Suppressor macrophage (primary cell): ENCODE measurements at places on chromosomes 7 and 10.

GRCh38 chr10:117441812-117442443, 66.7 kb upstream of the PDZD8 start:
- DNase-seq = peak; percentile 55

DNA sequence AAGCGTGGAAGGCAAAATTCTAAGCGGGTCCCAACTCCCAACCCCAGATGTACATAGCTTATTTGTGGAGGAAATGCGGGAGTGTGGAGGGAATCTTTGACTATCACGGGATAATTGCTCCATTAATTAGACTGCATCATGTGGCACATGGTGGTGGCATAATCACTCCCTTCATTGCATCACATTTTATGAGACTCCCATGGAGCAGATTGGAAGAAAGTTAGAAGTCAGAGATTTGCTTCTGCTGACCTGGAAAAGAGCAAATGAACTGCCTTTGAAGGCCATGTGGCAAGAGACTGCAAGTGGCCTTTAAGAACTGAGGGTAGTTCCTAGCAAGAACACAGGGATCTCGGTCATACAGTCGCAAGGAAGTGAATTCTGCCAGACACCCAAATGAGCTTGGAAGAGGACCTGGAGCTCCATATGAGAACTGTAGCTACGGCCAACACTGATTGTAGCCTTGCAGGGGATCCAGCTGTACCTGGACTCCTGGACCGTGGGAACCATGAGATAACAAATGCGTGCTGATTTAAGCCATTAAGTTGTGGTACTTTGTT, 37.1 kb upstream of the ITGB1 start:
- DNase-seq = no peak

- no peak for DNase-seq
Measured at GRCh38 chr7:105653441-105654005, 72.2 kb upstream of the EFCAB10 start.

GRCh38 chr7:28661826-28662595, 249.7 kb downstream of the CREB5 start:
- DNase-seq = no peak

DNA sequence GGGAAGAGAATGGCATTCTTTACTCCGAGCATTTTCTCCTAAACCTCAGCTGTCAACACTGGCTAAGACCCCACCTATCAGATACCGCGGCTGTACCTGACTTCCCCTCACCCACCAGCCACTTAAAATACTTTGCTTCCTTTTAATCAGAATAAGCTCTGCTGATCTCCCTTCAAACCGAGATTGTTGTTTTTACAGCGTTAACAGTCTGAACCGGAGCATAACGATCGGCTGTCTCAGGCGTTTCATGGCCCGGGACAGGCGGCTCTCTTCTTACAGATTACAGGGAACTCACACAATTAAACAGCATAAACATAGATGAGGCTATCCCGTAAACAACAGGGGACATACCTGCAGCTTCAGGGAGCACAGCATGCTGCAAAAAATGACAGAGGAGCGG, 174.3 kb upstream of the RNF32 start:
- DNase-seq = no peak

DNA sequence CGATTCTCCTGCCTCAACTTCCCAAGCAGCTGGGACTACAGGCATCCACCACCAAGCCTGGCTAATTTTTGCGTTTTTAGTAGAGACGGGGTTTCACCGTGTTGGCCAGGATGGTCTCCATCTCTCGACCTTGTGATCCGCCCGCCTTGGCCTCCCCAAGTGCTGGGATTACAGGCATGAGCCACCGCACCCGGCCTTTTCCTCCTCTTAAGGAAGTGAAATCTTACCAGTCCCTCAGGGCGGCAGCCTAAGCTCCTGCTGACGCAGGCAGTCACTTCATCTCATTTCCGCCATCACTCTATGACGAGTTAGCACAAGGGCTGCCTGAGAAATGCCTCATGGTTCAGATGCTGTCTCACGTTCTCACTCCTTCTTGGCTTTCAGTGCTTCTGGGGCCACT, 246.0 kb upstream of the SHH start:
- DNase-seq = no peak

- no peak for DNase-seq
Measured at GRCh38 chr7:27459021-27459730, 203.5 kb downstream of the HIBADH start.

DNA sequence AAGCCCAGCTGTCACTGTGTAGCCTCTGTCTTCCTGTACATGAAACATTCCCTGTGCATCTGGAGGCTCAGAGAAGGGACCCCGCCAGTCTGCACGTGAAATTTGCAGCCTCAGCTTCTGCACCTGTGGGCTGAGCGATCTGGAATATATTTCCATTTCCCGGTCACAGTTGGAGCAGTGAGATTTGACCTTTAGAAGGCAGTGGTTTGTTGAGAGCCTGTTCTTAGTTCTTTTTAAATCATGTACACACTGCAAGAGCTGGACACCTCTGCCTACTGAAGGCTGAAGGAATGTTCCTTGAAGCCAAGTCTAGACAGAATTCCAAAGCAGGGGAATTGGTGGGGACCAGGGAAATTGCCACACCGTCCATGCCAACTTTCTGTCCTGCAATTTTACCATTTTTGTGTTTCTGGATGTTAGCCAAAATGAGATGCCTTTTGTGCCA, 706.6 kb downstream of the INHBA start:
- DNase-seq = no peak

DNA sequence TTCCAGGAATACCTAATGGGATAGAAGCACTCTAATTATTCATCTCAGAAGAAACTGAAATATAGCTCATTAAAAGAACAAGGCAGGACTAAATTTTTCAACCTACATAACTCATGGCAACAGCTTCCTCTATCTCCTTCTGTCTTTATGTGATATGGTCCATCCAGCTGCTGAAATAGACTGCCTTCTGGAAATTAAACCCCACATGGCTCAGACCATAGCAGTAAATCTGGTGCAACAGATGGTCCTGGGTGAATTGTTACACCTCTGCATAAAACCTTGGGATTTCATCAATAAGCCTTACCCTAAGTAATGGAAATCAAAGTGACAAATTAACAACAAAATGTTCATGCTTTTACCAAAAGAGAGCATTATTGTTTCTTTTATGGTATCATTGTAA, 205.6 kb upstream of the CSTF2T start:
- no peak for DNase-seq

DNA sequence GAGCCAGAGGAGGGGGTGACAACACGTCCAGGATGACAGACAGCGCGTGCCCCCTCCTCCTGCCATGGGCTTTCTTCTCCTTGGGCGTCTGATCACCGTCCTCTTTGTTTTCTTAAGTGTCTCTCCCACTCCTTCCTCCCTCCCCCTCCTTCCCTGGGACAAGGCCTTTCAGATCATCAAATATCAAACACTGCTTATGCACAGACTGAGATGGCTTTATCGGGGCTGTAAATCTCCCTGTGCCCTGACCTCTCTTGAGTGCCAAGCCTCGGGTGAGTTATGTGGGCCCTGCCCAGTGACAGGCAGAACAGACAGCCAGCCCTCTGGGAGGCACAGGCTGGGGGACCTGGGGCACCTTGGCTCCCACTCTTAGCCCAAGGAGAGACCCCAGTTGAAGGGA, 116.4 kb downstream of the C10orf105 start:
- peak; percentile 29 for DNase-seq

DNA sequence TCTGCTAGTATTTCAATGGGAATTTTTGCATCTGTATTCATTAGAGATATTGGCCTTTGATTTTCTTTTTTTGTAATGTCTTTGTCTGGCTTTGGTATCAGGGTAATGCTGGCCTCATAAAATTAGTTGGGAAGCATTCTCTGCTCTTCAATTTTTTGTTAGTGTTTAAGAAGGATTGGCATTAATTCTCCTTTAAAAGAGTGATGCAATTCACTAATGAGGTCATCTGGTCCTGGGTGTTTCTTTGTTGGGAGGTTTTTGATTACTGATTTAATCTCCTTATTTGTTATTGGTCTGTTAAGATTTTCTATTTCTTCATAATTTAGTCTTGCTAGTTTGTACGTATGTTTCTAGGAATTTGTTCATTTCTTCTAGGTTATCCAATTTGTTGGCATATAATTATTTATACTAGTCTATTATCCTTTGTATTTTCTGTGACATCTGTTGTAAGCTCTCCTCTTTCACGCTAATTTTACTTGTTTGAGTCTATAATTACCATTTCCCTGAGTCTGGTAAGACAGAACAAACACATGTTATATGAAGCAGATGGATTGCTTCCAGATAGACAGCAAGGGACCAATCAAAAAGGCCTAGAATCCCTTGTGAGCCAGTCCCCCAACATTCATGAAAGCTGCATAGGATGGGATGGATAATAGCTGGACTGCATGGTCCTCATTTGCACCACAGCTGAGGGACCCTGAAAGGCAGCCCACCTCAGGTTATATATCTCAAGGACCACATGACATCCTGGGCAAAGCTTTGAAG, 54.4 kb downstream of the MTPAP start:
- DNase-seq = no peak

- peak; percentile 59 for DNase-seq
Measured at GRCh38 chr7:12594122-12594897, 23.8 kb downstream of the SCIN start.

GRCh38 chr10:62454687-62455397, 80.7 kb downstream of the ZNF365 start:
- DNase-seq = peak; percentile 59

DNA sequence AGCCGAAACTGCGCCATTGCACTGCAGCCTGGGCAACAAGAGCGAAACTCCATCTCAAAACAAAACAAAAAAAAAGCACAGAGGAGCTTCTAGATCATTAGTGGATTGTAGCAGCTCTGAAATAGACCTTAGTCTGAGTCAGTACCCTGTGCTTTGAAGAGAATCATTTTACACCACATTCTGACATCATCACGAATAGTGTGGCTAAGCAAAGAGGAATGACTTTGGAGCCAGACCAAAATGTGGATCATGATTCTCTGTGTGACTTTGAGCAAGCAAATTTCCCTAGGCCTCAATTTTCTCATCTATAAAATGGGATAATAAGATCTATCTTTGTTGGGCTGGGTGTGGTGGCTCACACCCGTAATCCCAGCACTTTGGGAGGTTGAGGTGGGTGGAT, 618.9 kb downstream of the CALN1 start:
- no peak for DNase-seq
